ENCODE measurements at places on chromosomes 11 and 22.

DNA sequence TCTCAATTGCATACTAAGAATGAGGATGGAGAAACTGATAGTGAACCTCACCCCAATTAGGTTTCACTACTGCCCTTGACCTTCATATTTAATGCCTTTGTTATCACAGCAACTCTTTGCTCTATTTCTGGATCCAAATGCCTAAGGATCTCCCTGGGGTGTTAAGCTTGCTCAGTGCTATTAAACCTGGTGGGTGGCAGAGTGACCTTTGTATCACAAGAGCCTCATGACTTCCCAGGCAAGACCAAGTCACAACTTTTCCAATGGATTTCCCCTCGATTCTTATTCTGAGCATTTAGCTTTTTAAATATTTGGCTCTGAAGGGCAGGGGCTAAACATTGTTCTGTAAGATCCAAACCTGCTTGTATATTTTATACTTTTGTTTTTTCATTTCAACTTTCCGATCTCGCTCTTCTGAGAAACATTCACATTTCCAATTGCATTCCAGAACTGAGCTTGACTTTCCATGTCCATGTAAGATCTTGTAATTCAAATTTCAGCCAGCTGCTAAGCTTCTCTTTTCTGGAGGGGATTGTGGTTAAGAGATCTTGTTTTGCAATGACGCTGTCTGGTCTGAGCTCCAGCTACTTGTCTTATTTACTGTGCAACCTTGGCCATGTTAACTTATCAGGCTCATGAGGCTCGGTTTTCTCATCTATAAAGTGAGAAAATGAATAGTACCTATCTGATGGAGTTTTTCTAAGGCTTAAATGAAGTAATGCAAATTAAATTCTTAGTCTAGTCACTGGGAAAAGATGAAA lies 6.4 kb upstream of the EHF start:
- DNase-seq, result no peak

GRCh38 chr11:108388576-108388975 lies 78.8 kb downstream of the C11orf65 start:
- DNase-seq, result no peak

GRCh38 chr22:30315962-30316576 lies 10.7 kb downstream of the TBC1D10A start:
- DNase-seq, result no peak

DNA sequence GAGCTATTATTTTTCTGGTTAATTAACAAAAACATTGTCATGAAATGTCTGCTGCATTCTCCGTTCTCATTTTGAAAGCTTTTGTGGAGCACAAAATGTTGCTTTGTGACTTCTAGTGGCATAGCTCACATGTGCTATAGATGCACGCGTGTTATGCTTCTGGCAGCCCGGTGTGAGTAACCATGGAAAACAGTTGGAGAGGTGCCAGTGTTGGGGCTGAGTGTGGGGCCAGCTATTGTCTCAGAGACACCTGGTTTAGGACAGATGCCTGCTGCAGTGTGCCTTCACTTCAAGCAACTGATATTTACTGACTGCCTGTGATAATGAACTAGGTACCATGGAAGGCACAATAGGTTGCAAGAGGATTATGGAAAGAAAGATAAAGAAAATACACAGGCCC lies 760.6 kb downstream of the NTM start:
- no peak for DNase-seq

DNA sequence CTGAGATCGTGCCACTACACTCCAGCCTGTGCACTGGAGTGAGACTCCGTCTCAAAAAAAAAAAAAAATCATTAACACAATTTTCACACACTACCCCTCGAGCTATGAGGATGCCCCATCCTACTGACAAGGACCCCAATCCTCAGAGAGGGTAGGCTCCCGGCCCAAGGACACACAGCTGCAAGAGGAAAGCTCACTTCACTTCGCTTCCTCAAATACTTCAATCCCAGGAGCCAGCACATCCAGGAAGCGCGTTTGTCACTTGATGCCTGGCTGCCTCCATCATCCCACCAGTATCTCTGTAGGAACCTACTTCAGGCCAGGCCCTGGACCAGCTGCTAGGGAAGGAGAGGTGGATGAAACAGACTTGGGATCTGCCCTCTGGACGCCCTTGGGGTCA lies 144.0 kb downstream of the CRYBB2 start:
- DNase-seq, result no peak

GRCh38 chr11:8386134-8386864 lies 122.6 kb upstream of the LMO1 start:
- no peak for DNase-seq

DNA sequence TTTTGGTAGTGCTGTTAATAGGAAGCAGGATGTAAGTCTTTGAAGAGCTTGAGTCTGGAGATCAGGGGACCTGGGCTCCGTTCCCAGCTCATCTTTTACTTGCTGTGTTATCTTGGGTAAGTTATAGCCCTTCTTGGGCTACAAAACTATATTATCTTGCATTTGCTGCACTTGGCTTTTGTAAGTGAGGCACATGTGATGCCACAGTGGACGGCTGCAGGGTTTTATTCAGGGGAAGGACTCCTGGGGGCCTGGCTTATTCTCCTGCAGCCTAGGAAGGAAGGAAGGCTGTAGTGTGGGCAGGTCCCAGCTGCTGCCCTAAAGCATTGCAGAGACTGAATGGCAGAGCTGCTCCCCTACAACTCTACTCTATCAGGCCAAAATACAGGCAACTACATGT lies 6.4 kb downstream of the CD82 start:
- no peak for DNase-seq

- DNase-seq, result no peak
Measured at GRCh38 chr11:121452609-121453150, at the start of gene SORL1-AS1. TSS of gene SORL1-AS1 (minus strand) at chr11:121452967.

- DNase-seq, result no peak
Measured at GRCh38 chr22:20652130-20652529, 121.8 kb upstream of the SERPIND1 start.

DNA sequence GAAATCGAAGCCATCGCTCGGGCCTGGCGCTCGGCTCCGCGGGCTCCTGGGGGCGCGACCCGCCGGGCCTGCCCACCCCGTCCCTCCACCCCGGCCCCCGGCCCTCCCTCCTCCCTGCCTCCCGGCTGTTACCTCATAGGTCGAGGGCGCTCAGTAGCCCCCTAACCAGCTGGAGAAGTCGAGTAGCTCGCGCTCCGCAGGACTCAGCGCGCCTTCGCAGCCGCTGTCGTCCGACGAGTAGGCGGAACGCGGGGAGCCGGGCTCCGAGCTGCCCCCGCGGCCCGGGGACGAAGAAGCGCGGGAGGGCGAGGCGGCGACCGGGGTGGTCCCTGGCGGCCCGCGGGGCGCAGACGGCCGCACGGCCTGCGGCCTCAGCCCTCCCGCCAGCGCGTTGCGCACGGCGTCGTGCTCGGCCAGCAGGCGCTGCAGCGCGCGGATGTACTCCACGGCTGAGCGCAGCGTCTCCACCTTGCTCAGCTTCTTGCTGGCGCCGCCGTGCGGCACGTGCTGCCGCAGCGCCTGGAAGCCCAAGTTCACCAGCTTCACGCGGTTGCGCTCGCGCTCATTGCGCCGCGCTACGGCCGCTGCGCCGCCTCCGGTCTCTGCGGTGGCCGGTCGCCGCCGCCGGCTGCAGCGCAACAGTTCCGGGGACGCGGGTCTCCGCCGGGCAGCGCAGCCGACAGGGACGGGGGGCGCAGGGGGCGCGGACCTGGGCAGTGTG lies 627 bp downstream of the ASCL2 start:
- no peak for DNase-seq

- DNase-seq, result no peak
Measured at GRCh38 chr22:17303840-17304779, 65.2 kb upstream of the CECR2 start.

DNA sequence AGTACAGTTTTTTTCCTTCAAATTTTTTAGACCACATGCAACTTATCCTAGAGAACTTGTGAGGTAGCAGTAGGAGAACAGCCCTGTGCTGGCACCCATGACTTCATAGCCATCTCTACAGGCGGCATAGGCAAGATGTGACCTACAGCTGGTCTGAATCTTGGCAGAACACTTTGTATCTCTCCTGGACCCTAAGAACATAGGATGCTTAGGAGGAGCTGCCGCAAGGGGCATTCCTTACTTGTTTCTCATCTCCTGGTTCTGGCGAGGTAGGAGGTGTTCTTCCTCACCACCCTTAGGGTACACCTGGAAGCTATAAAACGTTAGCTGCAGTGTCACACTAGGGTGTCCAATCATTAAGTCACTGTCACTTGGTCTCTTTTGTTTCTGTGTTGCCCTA lies 16.4 kb downstream of the CWC15 start:
- DNase-seq, result no peak

GRCh38 chr22:37505989-37506388 lies 13.2 kb downstream of the CARD10 start:
- no peak for DNase-seq

- DNase-seq, result no peak
Measured at GRCh38 chr11:108148556-108148955, 27.2 kb downstream of the ACAT1 start.

GRCh38 chr22:27644566-27644965 lies 157.0 kb downstream of the MN1 start:
- DNase-seq, result no peak

DNA sequence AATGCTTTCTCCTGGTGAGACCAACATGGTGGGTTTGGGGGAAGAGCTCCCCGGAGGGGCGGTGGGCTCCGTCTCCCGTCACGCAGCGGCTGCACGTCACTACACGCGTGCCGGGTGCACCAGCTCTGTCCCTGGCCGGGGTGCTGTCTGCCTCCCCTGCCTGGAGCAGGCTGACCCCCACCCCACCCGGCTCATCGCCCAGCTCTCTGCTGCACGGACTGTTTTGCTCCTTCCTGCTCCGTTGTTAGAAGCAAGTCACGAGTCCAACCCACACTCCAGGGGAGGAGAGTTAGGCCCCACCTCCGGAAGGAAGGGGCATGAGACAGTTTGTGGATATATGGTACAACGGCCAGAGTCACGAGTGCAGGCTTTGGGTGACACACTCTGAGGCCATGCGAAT lies 364.9 kb downstream of the BRD1 start:
- DNase-seq, result no peak

DNA sequence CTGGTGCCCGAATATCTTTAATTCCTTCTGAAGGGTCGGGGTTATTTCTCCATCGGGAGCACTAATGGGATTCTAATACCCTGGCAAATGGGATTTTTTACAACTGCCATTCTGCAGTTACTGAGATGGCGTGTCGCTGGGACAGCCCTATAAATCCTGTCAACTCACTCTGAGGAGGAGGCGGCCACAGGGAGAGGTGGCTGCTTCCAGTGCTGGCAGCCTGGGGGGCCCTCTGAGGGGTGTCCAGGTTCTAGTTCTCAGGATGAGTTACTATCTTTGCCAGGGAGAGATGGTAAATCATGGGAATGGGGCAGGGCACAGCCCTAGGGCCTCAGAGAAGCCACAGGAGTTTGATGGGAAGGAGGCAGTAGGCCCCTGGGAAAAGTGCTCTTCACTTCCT lies 135.9 kb downstream of the NTM start:
- no peak for DNase-seq

DNA sequence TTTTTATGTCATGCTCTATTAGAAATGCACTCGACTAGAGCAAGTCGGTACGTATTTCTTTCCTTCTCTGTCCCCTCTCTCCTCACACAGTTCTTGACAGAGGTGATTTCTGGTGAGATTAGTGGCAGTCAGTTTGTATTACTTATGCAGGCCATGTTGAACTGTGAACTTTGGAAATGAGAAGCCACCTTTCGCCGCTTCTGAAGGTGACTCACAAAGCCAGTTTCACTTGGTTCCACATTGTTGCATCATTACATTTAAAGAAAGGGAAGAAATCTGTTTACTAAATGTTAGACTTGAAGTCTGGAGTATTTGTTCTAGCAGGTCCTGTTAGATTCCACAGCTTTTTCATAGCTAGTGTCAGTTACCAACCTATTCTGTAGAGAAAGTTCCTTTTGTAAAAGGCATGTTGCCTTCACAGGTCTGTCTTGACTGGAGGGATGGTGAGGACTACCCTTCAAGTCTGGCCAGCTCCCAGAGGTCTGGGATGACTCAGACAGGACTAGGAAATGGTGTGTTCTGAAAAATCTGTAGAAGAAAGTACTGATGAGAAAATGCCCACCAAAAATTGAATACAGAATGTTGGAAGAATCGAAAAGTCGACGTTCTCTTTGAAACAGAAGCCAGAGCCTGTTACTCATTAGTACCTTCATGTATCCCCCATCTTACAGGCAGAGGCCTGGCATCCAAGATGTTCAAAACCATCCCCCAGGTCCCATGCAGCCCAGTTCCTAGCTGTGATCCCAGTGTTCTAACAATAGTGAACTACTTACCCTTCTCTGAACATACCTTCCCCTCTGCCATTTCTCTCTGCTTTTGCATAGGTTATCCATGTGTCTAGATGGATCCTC lies 181.4 kb downstream of the DBX1 start:
- no peak for DNase-seq

DNA sequence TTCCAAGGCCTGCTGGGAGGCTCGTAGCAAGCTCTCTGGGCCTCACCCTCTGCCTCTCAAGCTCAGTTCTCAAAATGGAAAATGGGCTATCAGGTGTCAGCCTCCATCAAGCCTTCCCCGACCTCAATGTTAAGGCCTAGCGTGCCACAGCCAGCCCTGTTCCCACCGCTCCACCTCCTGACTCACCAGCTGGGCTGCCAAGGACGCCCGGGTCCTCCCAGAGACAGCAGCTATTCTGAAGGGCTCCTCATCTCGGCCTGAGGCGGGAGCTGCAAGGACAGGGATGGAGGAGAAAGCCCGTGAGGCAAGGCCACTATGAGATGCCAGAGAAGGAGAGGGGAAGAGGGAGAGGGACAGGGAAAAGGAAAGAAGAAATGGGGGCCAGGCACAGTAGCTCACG lies 19.9 kb downstream of the ARAP1 start:
- no peak for DNase-seq

DNA sequence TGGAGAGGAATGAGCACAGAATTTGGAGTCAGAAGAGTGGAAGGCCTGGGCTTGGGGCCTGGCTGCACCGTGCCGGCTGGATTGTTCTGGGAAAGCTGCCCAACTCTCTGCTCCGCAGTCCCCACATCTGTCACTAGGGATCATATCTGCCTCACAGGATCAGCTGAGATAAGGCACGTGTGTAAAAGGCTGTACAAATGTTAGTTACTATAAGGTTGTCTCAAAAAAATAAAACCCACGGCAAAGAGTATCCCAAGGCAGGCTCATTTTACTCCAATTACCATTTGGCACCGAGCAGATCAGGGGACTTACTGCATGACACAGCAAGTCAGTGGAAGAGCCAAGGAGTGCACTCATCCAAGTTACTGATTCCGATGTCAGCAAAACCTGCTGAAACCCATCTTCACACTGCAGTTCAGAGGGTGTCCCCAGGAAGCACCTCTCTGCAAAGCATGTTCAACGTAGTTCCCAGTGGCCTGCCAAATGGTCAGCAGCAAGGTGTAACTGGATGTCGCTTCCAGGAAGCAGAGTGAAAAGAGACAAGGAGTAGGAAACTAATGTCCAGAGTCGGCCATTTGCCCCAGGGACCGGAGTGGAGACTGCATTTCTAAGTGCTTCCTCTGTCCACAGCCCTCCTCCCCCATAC lies 18.1 kb upstream of the MRTFA start:
- DNase-seq, result no peak
